Stimulated activated CD4-positive, alpha-beta T cell treated with anti-CD3 and anti-CD28 coated beads, Interleukin-12 subunit alpha, Interleukin-12 subunit beta, amount 100 ng/mL, for 4 hours (primary cell): ENCODE measurements at places on chromosomes 11 and 22.

- DNase-seq: no peak
These were observed 1.7 kb downstream of the CLPB start for GRCh38 chr11:72432347-72433287.

GRCh38 chr11:46533396-46534100 lies 60.3 kb downstream of the AMBRA1 start:
- no peak for DNase-seq

GRCh38 chr11:19812096-19812495 lies 99.5 kb downstream of the NAV2 start:
- DNase-seq: no peak

- DNase-seq: no peak
These were observed 648.0 kb upstream of the KIRREL3 start for GRCh38 chr11:127648583-127648982.

GRCh38 chr11:132962041-132962440 lies 570.3 kb downstream of the OPCML start:
- DNase-seq: no peak

DNA sequence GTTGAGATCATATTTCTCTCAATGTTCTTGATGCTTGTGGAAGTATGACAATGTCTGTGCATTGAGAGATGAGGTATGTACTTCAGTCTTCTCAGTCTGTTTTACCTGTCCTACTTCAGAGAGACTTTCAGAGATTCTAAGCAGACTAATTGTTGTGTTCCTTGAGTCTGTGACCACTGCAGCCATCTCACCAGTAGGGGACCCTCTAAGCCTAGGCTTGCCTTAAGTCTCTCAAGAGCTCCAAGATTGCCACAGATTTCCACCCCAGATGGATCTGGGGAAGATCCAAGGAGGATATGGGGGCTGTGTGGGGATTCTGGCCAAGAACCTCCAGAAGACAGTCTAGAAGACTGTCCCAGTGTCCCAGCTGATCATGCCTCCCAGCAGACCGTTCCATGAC lies 179.9 kb upstream of the PLET1 start:
- no peak for DNase-seq

- no peak for DNase-seq
These were observed 1.7 kb upstream of the INCENP start for GRCh38 chr11:62122076-62122475.

GRCh38 chr11:66070604-66071380 lies 720 bp downstream of the PACS1 start:
- DNase-seq: no peak

- DNase-seq: no peak
These were observed 141.1 kb downstream of the RCN1 start for GRCh38 chr11:32231909-32232493.
